AML-193 (cell line): ENCODE measurements at places on chromosomes 12 and 14.
A peak's percentile ranks its signal among the peaks of the same experiment; 100 is the strongest.

DNA sequence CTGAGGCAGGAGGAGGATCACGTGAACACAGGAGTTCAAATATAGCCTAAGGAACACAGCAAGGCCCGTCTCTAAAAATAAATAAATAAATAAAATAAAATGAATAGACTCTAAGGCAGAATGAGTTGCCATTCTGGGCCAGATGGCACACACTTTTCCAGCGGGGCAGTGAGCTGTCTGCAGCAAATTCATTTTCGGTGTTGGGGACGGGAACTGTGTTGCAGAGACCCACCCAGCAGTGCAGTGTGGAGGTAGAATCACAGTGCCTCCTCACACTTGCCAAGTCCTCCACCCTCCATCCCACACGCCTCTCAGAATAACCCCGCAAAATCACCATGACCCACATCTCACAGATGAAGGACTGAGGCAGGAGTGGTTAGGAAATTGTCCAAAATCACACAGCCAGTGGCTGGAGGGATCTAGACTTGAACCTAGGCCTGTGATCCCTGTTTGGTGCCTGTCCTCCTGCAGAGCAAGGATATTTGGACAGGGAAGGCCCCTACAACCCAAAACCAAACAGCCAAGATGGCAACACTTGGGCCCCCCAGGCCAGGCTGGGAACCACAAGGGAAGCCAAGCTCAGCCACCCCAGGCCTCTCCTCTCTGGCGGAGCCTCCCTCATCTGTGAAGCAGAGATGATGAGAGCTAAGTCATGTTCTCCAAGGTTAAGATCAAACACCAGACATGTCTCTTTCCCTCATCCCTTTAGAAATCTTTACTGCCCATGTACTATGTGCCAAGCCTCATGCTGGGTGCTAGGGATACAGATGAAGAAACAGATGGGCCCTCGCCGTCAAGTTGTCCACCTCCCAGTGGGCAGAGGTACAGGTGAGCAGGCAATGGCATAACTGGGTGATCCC is 152.7 kb downstream of the DPF3 start:
- DNase-seq, result no peak

- DNase-seq, result no peak
These were observed 69.2 kb downstream of the RASSF3 start for GRCh38 chr12:64679487-64680001.

GRCh38 chr14:36996857-36997590 is 175.4 kb downstream of the SLC25A21 start:
- no peak for DNase-seq

- no peak for DNase-seq
These were observed 47.8 kb downstream of the GIT2 start for GRCh38 chr12:109948368-109948767.

GRCh38 chr12:49947593-49948226 is 2.8 kb upstream of the AQP2 start:
- no peak for DNase-seq

DNA sequence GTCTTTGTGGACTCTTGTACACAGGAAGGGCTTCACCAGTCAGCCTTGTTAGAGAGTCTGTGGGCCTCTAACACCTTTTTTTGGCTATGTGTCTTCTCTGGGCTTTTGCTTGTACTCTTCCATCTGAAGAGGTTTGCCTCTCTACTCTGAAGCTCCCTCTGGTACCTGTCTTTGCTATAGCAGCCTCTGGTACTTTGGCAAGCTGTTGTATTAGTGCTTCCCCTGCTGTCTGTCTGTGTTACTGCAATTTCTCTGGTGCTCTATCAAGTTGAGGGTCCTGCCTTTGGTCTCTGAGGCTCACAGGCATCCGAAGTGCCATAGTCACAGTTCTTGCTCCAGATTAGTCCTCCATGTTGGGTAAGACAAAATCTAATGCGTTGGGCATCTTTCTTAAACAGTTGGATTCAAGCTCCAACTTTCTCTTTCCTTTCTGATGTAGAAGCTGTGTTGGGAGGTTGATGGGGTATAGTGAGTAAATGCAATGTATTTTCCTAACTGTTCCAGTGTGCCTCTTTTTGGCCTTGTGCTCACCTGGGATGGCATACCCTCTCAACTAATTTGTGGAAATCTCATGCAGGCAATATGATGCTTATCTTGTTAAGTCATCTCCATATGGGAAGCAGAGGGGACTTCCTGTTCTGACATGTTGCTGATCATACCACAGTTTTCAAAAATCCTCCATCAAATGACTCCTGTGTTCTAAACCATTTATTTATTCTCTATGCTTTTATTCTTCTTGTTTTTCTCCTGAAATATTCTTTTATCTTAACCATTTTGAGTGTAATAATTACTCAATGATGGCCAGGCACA is 88.8 kb downstream of the ATF7IP start:
- DNase-seq, result peak; percentile 61

GRCh38 chr14:104784846-104785707 is 10.5 kb downstream of the AKT1 start:
- DNase-seq, result no peak

GRCh38 chr12:27013611-27014084 is 536 bp downstream of the TM7SF3 start:
- peak; percentile 34 for DNase-seq

DNA sequence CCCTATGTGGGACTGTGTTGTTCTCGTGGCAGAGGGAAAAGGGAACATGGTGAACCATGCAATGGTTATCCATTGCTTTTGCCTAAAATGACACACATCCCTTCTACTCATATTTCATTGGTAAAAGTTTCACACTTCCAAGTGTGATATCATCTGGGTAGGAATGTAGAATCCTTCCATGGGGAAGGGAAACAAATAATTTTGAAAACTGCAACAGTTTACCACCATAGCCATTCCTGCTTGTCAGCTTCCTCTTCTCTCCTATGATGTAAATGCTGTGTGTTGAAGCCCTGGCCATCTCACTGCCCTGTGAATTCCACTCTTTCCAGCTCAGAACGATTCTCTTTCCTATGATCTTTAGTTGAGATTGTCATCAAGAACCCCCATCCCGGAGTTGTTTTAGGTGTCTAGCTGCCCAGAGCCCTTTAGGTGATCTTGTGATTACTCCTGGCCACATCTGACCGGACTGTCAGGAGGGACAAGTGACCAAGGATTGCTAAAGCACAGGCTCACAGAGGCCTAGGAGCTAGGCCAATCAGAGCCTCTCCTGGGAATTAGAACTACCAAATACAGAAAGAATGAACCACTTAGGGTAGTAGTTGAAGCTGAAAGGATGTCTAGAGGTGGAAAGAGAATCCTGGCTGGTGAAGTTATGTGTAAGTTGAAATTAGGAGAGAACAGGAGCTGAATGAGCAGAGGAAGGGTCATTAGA is 84.6 kb downstream of the VCPKMT start:
- DNase-seq, result no peak

DNA sequence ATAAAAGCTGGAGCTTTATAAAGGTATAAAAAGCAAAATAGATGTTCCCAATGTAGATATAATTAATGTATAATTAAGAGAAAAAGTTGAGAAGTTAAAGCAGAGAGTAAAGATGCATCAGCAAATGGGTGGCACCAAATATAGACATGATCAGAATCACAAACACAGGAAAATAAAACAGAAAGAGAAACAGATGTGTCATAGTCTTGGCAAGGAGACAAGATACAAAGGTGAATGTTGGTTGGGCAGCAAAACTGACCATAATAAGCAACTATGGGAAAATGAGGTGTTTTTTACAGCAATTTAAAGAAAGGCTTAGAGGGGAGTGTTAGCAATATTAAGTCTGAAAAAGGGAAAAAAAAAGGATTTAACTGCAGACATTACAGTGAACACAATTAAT is 135.4 kb upstream of the CLEC14A start:
- no peak for DNase-seq

GRCh38 chr12:126676434-126676833 is 1590.5 kb upstream of the TMEM132C start:
- no peak for DNase-seq

DNA sequence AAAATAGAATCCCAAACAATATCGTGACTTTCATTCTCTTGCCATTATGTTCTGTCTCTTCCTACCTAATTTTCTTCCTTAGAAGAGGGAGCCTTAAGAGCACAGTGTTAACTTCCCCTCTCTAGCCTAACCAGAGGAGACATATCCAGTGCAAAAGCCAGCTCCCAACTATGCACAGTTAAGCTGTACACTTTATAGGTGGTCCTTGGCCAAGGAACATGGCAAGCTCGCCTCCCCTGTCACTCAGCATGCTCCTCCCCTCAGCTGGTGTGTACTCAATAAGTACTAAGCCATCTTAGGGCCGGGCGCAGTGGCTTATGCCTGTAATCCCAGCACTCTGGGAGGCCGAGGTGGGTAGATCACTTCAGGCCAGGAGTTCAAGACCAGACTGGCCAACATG is 255.1 kb upstream of the TMPO start:
- DNase-seq, result no peak

DNA sequence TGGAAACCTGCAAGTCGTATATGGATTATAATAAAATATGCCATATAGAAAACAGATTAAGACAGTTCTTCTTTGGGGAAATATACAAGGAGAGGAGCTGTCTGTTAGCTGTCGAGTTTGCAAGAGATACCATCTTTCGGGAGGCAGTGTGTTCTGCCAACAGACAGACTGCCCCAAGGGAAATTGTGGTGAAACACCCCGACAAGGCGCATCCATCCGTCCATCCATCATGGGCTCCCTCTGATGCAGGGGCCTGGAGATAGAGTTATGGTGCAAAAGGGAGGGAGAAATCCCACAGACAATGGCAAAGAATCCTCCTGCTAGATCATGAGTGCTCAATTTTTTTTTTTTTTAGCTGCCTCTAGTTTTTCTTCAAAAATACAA is 156.3 kb downstream of the DPF3 start:
- DNase-seq, result no peak

- no peak for DNase-seq
These were observed 1109.8 kb downstream of the TMTC2 start for GRCh38 chr12:83796531-83796930.
